Mammary microvascular endothelial cell (primary cell): ENCODE measurements at places on chromosomes 1 and 21. TPM values are rescaled to one million over a fixed set of nuclear protein-coding genes. Genes with fewer than 3 reads are reported as not detected.

LRRC53 gene
- not detected in 2 replicates for total RNA-seq

ZNF695 gene
- 2.0 and 4.4 TPM in 2 replicates for total RNA-seq

ARHGEF16 gene
- total RNA-seq: 0.80 and 1.0 TPM in 2 replicates

PLXNA2 gene
- total RNA-seq: 112 and 123 TPM in 2 replicates

URB2 gene
- total RNA-seq: 10.1 and 13.9 TPM in 2 replicates
